Astrocyte of the spinal cord (primary cell): ENCODE measurements at places on chromosomes 3 and 15.

- DNase-seq: peak; percentile 28
These were observed 234.2 kb downstream of the WNT5A start for GRCh38 chr3:55252921-55253320.

GRCh38 chr3:171684221-171684620 lies 126.1 kb downstream of the PLD1 start:
- no peak for DNase-seq

DNA sequence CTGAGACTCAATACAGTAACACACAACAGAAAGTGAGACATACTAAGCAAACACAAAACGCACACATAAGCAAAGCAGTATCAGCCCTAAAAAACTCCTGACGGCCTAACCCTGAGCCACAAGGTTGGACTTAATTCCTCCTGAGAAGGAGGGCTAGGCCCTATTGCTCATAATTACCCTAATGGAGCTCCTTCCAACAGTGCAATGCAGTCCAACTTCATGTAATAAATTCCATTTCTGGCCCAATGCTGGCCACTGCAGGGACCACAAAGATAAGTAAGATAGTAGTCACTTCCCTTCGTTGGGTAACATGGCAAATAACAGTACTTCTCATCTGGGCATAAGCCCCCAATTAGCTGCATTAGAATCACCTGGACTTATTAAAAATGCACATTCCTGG lies 4.2 kb downstream of the VPS39 start:
- peak; percentile 36 for DNase-seq

GRCh38 chr3:50168388-50168787 lies 13.3 kb downstream of the SEMA3F start:
- no peak for DNase-seq

GRCh38 chr3:126711121-126711760 lies 7.2 kb downstream of the CHCHD6 start:
- peak; percentile 19 for DNase-seq

DNA sequence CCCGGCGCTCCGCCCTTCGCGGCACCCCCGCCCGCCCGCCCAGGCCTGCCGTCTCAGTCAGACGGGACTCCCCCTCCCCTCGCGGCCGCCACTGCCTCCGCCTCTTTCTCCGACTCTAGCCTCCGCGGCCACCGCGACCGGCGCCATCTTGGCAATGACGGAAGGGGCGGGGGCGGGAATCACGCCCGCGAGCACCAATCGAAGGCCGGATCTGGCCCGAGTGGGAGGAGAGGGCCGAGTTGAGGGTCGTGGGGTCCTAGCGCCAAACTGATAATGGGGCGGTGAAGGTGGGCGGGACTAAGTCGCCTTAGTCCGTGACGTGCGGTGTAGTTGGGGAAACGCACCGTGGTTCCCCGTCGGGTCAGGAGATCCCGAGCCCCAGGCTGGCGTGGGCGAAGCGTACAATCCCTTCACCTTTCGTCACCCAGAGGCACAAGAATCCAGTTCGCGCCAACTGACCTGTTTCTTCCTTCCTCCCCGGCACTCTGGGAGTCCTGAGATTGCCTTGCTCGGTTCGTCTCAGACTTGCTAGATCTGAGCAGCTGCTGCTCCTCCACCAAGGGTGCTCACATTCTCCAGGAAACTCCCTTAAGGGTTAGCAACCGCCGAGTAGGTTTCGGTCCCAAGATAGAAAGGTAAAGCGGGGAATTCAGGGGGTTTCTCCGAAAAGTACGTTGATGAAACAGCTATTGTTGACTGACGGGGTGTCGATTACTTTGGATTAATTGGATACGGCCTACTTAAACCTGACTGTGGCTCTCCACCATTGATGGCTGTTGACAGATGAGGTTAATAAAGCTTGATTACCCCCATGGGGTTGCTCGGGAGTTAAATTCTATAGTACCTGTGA lies at the start of gene DENND4A:
TSS of gene DENND4A (minus strand) at position 156 of the 850 bp plus-strand sequence. CDS start 35,843 bp downstream, outside the sequence.
- DNase-seq: peak; percentile 99

GRCh38 chr3:94887065-94887464 lies 824.2 kb downstream of the NSUN3 start:
- DNase-seq: no peak

DNA sequence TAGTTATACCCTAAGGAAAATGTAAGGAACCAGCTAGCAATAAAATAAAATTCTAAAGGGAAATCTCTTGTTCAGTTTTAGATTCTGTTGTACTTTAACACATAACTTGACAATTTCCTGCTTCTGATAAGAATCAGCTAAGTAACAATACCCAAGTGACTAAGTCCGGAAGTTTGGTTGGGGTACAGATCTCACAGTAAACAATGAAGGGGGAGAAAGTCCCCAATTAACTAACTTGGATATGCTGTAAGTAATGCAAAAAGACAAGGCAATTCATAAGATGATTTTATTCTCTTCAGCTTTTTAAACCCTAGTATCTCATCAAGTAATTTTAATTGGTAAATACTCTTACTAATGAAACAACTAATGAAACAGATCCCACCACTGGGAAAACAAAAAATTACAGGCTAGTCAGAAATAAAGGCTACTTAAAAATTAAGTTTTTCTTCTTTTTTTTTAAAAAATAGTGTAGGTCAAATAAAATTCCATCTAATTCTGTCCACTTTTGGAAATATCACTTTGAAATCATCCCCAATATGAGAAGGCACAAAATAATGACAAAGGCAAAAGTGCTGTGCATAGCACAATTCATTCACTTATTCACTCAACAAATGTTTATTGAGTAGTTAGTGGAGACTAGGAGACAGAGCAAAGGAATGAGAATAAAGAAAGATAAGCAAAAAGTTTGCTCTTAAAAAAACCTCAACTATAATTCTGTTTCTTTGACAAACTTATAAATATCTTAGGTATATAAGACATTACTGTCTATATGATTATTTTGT lies 37.8 kb upstream of the IL20RB start:
- DNase-seq: no peak

DNA sequence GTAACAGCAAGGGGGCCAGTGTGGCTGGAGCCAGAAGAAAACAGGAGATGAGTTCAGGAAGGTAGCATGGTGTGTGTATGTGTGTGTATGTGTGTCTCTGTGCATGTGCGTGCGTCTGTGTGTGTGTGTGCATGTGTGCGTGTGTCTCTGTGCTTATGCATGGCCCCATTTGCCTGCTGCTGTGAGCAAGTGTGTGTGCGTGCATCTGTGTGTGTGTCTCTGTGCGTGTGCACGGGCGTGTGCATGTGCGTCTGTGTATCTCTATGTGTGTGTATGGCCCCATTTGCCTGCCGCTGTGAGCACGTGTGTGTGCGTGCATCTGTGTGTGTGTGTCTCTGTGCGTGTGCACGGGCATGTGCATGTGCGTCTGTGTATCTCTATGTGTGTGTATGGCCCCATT lies 7.1 kb upstream of the EEFSEC start:
- DNase-seq: no peak

GRCh38 chr3:186772701-186773417 lies 10.5 kb upstream of the EIF4A2 start:
- no peak for DNase-seq

DNA sequence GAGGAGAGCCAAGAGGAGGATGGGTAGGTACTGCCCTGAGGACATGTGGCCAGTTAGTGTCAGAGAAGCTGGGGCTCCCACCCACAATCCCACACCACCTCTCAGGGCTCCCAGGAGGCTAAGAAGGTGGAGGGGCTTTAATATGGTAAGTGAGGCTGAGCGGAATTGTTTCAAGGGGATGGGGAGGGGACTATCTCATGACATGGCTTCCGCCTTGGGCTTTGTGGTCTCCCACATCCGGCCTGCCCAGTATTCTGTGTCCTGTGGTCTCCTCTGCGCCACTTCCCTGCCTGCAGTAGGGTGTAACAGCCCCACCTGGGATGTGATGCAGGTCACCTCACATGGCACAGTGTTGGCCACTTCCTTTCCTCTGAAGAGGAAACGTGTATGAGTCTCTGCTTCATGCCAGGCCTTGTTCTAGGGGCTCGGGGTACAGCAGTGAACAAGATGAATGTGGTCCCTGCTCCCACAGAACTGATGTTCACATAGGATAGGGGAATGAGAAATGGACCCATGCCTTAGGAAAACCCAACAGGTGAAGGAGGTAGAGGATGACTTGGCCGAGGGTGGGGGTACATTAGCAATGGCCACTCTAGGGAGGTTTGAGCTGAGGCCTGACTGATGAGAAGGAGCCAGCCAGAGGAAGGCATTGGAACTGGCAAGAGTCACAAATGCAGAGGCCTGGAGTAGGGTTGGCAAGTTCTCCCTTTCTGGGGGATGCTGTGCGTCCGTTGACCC lies 3.2 kb downstream of the NEIL1 start:
- DNase-seq: no peak

DNA sequence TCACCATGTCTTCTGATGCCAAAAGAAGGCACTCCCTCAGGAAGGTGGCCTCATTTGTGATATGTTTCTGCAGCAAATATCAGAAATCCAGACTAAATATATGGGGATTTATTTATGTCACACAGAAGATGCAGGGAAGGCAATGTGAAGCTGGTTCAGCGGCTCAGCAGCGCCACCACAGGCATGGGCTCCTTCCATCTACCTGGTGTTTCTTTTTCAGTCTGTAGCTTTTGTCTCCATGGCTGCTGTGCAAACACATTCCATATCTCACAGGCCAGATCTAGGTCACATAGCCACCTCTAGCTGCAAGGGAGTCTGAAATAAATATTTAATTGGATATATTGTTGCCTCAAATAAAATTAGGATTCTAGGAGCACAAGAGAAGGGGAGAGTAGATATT lies 502.1 kb upstream of the IL12A start:
- DNase-seq: no peak

GRCh38 chr3:46664188-46664970 lies 29.1 kb downstream of the ALS2CL start:
- DNase-seq: no peak

GRCh38 chr3:111906656-111907055 lies 47.6 kb downstream of the PHLDB2 start:
- peak; percentile 29 for DNase-seq

- no peak for DNase-seq
These were observed 32.3 kb downstream of the B3GNT5 start for GRCh38 chr3:183285318-183285717.

GRCh38 chr3:45145223-45145622 lies 955 bp downstream of the CDCP1 start:
- no peak for DNase-seq

DNA sequence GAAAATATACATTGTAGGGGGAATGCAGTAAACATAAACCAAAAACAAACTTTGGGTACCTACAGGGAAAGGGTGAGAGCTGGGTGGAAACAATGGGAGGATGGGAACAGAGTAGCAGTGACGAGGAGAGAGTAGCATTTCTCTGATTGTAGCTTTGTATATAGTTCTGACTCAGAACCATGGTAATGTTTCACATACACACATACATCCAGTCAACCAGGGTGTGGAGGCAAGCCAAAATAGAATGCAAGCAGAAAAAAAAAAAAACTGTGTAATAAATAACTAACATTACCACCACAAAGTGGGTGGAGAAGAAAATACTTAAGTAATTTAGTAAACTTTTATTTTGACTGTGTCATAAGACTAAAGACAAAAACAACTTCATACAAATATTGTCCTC lies 27.2 kb downstream of the BCL2A1 start:
- DNase-seq: no peak

DNA sequence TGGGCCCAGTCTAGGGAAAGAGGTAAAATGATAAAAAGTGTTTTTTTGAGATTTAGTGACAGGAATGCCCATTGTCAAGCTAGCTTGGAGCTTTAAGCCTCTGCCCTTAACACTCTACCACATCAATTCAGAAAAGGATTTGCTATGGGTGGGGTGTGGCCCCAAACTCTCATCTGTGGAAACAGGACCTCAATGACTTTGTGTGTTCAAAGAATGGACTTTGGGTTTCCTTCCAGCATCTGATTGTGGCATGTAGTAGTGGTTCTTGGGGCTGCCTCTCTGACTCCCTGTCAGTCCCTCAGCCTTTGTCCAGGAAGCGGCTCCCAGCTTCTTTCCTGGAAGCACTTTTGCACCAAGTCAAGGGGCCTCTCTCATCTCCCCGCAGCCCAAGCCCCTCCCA lies 56.1 kb downstream of the CCNL1 start:
- DNase-seq: no peak

DNA sequence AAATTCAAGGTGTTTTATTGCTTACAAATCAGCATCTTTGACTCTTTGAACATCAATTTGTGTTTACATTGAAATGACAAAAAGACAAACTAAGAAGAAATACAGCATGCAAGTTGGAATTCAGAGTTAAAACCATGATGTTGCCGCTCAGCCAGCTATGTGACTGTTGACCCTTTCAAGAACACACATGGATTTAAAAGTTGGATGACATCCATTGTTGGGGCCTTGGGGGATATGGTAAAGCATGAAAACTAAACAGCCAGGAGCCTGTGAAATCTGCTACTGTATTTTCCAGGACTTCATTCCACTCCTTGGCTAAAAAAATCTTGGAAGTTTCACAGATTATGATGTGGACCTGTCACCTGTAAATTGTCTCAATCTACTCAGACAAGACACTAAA lies 4.6 kb downstream of the P2RY1 start:
- DNase-seq: no peak

DNA sequence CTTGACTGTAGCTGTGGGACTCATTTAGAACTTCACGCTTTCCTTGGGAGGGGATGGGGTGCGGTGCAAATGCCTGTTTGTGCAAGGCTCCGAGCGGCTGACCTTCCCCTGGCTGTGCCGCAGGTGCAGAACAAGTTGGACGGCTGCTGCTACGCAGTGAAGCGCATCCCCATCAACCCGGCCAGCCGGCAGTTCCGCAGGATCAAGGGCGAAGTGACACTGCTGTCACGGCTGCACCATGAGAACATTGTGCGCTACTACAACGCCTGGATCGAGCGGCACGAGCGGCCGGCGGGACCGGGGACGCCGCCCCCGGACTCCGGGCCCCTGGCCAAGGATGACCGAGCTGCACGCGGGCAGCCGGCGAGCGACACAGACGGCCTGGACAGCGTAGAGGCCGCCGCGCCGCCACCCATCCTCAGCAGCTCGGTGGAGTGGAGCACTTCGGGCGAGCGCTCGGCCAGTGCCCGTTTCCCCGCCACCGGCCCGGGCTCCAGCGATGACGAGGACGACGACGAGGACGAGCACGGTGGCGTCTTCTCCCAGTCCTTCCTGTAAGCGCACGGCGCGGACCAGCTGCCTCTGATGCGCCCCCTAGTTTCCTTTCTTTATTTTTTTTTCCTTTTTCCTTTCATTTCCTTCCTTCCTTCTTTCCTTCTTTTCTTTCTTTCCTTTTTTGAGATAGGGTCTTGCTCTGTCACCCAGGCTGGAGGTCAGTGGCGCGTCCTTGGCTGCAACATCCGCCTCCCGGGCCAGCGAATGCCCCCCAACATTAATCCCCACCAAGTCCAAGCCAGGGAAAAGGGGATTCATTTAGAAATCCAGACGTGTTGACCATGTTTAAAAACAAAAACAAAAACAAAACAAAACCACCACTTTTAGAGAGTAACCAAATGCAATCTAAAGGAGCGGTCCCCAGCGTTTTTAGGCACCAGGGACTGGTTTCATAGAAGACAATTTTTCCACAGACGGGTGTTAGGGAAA lies 42.7 kb downstream of the EIF2AK4 start:
- DNase-seq: peak; percentile 64

DNA sequence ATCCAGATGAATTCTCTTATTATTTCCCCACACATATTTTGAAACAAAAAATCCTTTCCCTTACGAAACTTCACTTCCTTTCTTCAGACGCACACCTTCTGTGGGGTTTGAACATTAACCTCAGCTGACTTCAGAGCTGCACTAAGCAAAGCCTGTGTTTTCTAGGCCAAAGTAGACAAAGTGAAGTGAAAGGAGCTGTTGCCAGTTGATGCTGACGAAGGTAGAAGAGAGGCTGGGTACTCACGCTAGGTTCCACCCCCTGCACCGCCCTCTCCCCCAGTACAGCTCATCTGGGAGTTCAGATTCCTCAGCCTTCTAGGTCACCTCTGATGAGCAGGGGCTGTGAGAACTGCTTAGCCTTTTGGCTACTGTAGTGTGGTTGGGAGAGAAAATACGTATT lies 24.1 kb downstream of the DUT start:
- DNase-seq: peak; percentile 26
